ENCODE measurements at places on chromosomes 16 and 17. TPM values are rescaled to one million over a fixed set of nuclear protein-coding genes. Genes with fewer than 3 reads are reported as not detected.
A peak's percentile ranks its signal among the peaks of the same experiment; 100 is the strongest.

The METTL22 gene
- total RNA-seq: 86.5 TPM

- peaks cover 9% of the 10 kb centered on the region for H3K4me1 ChIP-seq
- H3K36me3 ChIP-seq: no peaks in the 10 kb centered on the region
- no peaks in the 10 kb centered on the region for H3K27me3 ChIP-seq
- peak overlapping the region; percentile 28 for H3K27ac ChIP-seq
- H3K4me3 ChIP-seq: no peak overlapping the region
Measured at GRCh38 chr16:85564277-85565051, 48.7 kb upstream of the GSE1 start.

DNA sequence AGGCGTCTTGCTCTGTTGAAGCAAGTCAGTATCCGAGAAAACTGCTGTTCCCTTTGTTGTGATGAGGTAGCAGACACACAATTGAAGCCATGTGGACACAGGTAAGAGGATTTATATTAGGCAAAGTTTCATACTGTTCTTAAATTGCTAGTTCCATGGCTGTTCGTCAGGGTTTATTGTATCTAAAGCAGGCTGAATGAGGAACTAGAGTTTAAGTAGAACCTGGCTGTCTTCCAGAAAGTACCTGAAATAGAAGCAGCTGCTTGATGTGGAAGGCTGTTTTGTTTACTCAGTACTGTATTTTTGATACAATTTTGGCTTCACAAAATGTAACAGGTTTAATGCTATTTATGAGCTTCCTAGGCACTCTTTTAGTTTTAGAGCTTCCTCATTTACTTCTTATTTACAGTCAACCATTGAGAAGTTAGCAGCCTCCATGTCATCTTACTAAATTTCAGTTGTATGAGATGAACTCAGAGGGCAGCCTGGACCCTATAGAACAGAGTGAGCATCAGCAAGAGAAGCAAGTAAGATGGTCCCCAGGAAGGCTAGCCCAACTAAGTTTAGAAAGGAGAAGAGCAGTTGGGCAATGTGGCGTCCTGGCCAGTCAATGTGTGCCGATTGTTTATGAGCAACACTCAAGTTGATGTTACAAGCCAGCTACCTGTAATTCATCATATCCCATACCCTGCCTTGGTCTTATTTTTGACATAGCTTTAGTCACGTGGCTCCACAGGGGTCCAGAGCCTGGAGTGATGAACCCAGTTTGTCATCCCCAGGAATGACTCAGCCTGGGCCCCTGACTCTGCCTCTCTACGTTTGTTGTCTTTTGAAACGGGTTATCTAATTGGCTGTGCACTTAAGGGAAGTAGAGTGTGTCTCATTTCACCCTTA, 9.7 kb upstream of the ARL2BP start:
- no peak overlapping the region for H3K27ac ChIP-seq
- H3K36me3 ChIP-seq: peaks cover 76% of the 10 kb centered on the region
- no peaks in the 10 kb centered on the region for H3K27me3 ChIP-seq
- no peak overlapping the region for H3K4me3 ChIP-seq
- no peak for DNase-seq

The PIRT gene
- total RNA-seq: 0.83 TPM

GRCh38 chr17:19301274-19301951, 61.1 kb downstream of the B9D1 start:
- H3K4me1 ChIP-seq: peaks cover 30% of the 10 kb centered on the region
- H3K27me3 ChIP-seq: no peaks in the 10 kb centered on the region
- no peaks in the 10 kb centered on the region for H3K36me3 ChIP-seq
- no peak overlapping the region for H3K27ac ChIP-seq
- no peak for DNase-seq

GRCh38 chr16:10967986-10968385, 23.6 kb downstream of the CLEC16A start:
- no peak overlapping the region for H3K4me3 ChIP-seq
- no peaks in the 10 kb centered on the region for H3K27me3 ChIP-seq
- H3K4me1 ChIP-seq: no peaks in the 10 kb centered on the region
- no peaks in the 10 kb centered on the region for H3K36me3 ChIP-seq
- no peak overlapping the region for H3K27ac ChIP-seq

GRCh38 chr17:63491977-63492618, 15.2 kb downstream of the ACE start:
- no peaks in the 10 kb centered on the region for H3K36me3 ChIP-seq
- no peak for DNase-seq
- H3K4me1 ChIP-seq: no peaks in the 10 kb centered on the region
- no peak overlapping the region for H3K4me3 ChIP-seq

DNA sequence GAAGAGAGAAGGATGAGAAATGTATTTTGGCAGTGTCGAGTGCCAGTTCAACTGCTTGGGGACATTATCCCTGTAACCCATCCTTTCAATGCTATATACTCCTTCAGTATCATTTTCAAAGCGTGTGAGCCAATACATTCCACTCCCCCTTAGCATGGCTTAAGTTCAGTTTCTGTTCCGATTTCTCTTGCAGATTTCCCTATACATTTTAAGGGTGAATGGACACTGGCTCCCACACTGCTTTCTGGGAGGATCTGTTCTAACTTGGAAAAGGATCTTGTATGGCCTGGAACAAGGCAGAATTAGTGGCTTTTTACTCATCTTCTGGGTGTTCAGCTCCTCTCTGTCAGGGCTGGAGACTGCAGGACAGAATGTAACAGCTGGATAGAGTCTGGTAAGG, 333.8 kb downstream of the HAPSTR1 start:
- no peak overlapping the region for H3K27ac ChIP-seq
- no peak for DNase-seq
- no peaks in the 10 kb centered on the region for H3K4me1 ChIP-seq
- no peaks in the 10 kb centered on the region for H3K27me3 ChIP-seq

DNA sequence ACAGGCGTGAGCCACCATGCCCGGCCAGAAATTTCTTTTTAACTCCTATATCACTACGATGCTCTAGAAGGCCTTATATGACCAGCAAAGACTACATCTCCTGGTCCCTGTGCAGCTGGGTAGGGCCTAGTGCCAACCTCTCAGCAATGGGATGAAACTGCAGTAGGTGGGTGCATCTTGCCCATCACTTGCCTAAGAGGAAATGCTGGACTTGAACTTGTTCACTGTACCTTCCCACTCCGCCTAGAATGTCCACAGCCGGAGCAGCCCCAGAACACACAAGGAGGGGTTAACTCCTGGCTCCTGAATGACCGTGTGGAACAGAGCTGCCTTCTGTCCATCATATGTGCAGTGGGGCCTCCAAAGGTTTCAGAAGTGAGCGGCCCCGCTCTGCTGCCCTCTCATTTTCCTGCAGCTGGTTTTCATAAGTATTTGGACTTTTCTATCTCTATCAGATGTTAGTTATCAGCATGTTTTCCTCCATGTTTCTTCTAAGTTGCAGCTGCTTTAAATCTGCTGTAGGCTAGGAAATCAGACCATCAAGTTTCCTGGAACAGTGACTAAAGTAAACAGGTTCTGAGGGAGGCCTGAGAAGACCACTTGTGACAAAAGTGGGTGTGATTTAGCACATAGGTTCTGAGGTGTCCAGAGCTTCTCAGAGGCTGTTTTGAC, 52.5 kb downstream of the WSB1 start:
- H3K36me3 ChIP-seq: no peaks in the 10 kb centered on the region
- H3K27me3 ChIP-seq: no peaks in the 10 kb centered on the region
- H3K4me1 ChIP-seq: no peaks in the 10 kb centered on the region
- no peak overlapping the region for H3K4me3 ChIP-seq
- no peak for DNase-seq

DNA sequence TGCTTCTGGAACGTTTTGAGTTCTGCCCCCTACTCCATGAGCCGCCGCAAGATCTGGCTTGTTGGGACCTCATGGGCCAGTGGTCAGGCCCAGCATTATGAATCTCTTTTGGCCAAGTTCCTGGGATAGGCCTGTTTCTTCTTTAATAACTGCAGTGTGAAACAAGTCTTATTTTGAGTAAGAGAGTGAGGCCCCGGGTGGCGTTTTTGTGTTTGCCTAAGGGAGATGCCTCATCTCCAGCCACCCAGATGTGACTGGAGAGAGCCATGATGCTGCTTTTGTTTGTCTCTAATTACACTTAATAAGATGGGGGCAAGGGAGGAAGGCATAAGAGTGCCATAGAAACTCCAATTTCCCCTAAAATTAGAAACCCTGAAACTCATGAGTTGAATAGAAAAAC, 39.8 kb downstream of the KSR1 start:
- H3K36me3 ChIP-seq: no peaks in the 10 kb centered on the region
- H3K27me3 ChIP-seq: no peaks in the 10 kb centered on the region
- no peak overlapping the region for H3K27ac ChIP-seq
- DNase-seq: no peak
- H3K4me1 ChIP-seq: peaks cover 30% of the 10 kb centered on the region

- DNase-seq: peak; percentile 73
- H3K36me3 ChIP-seq: no peaks in the 10 kb centered on the region
- H3K27ac ChIP-seq: peak overlapping the region; percentile 76
- peak overlapping the region; percentile 24 for H3K4me3 ChIP-seq
Measured at GRCh38 chr17:55576996-55577586, 65.8 kb upstream of the SMIM36 start.

The SLC16A11 gene
- total RNA-seq: 1.1 TPM

DNA sequence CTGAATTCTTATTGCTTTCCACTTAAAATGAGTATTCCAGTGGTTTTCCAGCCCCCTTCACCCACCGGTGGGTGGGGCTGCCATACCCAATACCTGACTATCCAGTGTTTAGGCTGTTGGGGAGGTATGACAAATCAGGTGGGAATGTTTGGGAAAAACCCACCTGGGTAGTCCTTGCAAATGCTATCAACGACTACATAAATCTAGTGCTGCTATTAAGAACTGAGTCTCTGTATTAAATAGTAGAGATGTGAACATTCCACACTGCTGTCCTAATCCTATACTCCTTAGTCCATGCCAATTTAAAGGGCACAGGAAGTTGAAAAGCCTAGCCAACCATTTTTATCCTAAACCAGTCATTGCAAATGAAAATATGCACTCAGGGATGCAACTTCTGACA, 126.6 kb downstream of the AXIN2 start:
- H3K4me1 ChIP-seq: no peaks in the 10 kb centered on the region
- no peak overlapping the region for H3K27ac ChIP-seq
- no peaks in the 10 kb centered on the region for H3K27me3 ChIP-seq
- no peak for DNase-seq
- no peak overlapping the region for H3K4me3 ChIP-seq

- H3K27ac ChIP-seq: peak overlapping the region; percentile 90
- peaks cover 35% of the 10 kb centered on the region for H3K4me1 ChIP-seq
- no peak for DNase-seq
- H3K36me3 ChIP-seq: no peaks in the 10 kb centered on the region
Measured at GRCh38 chr16:28492511-28492910, 637 bp upstream of the CLN3 start.

The NPIPB9 gene
- total RNA-seq: 3.9 TPM

The FSCN2 gene
- 1.2 TPM for total RNA-seq

- DNase-seq: no peak
- H3K4me3 ChIP-seq: no peak overlapping the region
- H3K36me3 ChIP-seq: no peaks in the 10 kb centered on the region
- H3K27me3 ChIP-seq: no peaks in the 10 kb centered on the region
- no peaks in the 10 kb centered on the region for H3K4me1 ChIP-seq
Measured at GRCh38 chr16:73095885-73096421, 48.0 kb upstream of the ZFHX3 start.

Data from Peyer's patch (tissue), 4 donors.